Suppressor macrophage (primary cell): ENCODE measurements at places on chromosomes 1 and 21.

- DNase-seq = no peak
Measured at GRCh38 chr1:205441716-205442050, 14.2 kb downstream of the BLACAT1 start.

DNA sequence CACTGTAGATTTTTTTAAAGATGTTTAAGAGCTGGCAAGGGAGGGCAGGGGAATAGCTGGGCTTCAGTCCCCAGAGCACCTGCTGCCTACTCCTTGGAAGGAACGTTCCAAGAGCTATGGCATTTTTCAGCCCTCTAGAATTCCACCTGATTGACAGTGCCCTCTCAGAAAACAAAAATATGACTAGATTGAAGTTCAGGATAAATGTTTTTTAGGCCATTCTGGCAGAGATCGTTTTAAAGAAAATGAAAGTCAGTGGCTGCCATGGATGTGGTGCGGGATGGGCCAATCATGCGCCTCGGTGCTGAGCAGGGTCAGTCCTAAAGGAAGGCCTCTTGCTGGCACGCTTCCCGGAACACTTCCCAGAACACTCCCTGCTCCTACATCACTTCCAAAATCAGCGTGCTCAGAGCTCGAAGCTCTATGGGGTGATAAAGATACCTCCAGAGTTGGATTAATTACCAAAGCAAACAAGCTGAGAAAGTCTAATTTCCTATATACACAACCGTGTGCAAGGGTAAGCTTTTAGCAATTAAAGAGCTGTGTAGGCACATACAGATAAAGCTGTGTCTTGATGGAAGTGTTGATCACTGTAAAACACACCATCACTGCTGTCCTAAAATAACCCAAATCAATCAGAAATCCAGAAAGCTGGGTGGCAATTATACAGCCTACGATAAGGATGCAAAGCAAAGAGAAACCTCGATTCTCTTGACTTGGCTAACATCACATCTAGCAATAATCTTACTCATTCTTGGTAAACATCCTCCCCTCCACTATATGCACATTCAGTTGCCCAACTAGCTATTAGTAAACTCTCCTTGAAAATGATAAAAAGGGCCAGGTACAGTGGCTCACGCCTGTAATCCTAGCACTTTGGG is 34.6 kb downstream of the TGFBR3 start:
- DNase-seq = no peak

- DNase-seq = peak; percentile 74
Measured at GRCh38 chr1:84159533-84160240, 15.6 kb downstream of the PRKACB start.

- no peak for DNase-seq
Measured at GRCh38 chr1:118984722-118985639, 3.2 kb downstream of the TBX15 start.

- DNase-seq = no peak
Measured at GRCh38 chr1:214352838-214353237, 71.9 kb downstream of the SMYD2 start.

- no peak for DNase-seq
Measured at GRCh38 chr1:108609483-108610049, 49.7 kb downstream of the EEIG2 start.

DNA sequence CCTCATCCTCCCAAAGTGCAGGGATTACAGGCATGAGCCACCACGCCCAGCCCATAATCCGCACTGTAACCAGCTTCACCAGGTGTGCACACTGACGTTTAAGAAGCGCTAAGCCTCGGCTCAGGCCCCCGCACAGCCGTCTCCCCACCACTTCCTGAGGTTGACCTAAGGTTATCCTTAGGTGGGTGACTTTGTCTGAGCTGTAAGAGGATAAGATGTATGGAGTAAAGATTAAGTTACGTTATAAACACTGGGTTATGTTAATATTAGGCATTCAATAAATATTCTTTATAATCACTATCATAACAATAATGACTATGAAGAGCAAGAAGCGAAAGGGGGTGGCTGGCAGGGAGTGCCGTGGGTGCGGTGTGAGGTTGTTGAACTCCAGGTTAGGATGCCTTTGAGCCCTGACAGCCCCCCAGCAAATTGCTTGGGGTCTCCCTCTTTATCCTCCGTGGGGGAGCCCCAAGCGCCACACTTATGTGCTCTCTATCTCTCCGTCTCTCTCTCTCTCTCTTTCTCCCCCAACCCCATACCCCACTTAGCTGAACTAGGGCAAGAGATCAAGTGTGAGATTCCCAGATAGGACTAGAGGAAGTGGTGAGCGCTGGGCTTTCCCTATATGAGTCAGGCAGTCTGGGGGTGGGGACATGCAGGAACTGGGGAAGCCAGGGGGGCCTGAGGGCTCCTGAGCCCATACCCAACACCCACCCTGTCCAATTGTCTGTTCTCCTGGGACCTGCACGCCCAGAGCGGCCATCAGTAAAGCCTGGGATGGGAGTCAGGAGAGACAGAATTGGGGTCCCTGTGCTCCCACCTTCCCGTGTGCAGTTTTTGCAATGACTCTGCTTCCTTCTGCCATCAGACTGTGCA is 7.6 kb downstream of the EFHD2 start:
- DNase-seq = peak; percentile 77

DNA sequence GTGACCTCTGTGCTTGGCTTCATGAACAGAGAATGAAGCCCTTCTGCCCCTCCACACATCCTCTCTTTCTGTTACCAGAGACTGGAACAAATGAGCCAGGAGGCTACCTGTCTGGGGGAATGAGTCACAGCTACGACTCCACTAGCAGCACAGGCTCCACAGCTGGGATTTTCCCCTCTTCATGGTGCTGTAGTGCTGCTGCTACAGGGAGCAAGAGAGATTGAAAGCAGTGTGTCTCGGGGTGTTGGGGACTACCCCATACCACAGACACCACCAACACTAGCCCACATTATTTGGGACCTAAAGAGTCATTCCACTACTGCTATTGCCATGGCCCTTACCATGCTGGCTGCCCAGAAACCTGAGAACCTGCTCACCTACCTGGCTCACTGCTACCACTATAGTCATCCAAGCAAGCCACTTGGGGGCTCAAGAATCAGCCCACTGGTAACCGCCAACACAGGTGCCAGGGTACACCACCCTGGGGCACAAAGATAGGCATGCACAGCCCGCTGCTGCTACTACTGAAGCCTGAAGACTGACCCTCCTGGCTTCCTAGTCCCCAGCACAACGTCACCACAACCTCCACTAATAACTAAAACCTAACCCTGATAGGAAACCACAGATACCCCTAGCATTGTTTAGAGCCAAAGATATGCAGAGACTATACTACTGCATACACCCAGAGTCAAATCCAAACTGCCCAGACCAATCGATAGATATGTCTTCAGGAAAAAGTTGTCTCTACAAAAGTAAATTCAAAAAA is 17.7 kb downstream of the CD1E start:
- no peak for DNase-seq

- DNase-seq = no peak
Measured at GRCh38 chr1:225973158-225973557, 26.0 kb downstream of the SDE2 start.

DNA sequence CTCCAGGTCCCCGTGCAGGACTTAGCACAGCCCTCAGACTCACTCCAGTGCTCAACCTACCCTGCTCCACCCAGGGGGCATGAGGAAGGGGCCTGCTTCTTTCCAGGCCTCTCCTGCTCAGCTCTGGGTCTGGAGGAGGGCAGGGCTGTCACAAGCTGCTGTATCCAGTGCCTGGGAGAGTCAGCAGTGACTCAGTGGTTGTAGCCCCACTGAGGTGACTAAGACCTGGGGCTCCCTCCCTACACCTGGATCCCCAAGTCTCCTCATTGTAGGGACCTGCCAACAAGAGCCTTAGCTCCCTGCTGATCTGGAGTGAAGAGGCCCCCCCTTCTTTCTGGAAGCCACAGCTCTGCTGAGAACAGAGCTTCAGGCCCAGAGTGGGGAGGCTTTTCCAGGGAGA is 36.1 kb upstream of the FAM131C start:
- no peak for DNase-seq

- DNase-seq = peak; percentile 20
Measured at GRCh38 chr1:26848941-26849774, 13.8 kb upstream of the SFN start.

DNA sequence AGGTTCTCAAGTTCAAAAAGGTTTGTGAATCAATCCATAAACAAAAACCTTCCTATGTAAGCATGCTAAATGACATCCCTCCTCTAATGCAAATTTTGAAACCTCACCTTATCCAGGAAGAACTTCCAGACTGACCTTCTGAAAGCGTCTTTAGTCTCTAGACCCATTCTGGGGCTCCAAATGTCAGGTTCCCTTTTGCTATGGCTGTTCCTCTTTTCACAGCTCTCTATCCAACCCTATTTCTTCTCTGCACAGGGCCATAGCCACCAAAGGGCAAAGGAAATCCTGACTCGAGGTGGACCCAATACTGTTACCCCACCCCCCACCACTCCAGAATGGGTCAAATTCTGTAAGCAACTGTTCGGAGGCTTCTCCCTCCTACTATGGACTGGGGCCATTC is 3.4 kb downstream of the ATP1A4 start:
- peak; percentile 78 for DNase-seq

- DNase-seq = no peak
Measured at GRCh38 chr1:226661965-226662364, 77.1 kb downstream of the ITPKB start.

- no peak for DNase-seq
Measured at GRCh38 chr1:55317673-55318072, 102.5 kb upstream of the USP24 start.

GRCh38 chr1:116144151-116144550 is 33.0 kb downstream of the MAB21L3 start:
- DNase-seq = no peak

- no peak for DNase-seq
Measured at GRCh38 chr21:34603710-34604057, 11.2 kb downstream of the RCAN1 start.

- peak; percentile 89 for DNase-seq
Measured at GRCh38 chr1:23562137-23562876, 3.0 kb upstream of the ID3 start.

DNA sequence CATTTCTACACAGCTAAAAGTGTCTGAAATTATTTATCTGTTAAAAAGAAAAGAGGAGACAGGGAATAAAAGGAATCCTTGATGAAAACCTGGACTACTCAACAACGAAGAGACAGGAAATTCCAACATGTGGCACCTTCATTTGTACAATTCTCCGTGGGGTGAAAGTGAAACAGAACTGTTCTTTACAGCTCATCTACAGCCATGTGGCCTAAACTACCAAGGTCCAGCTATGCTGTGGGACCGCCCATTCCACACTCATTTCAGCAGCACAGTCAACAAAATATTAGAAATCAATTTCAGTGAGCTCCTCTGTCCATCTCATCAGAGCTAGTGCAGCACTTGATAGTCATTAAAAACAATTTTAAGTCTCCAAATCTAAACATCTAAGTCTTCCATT is 44.0 kb downstream of the UBR4 start:
- DNase-seq = no peak

GRCh38 chr1:221162939-221163338 is 283.7 kb downstream of the HLX start:
- no peak for DNase-seq

DNA sequence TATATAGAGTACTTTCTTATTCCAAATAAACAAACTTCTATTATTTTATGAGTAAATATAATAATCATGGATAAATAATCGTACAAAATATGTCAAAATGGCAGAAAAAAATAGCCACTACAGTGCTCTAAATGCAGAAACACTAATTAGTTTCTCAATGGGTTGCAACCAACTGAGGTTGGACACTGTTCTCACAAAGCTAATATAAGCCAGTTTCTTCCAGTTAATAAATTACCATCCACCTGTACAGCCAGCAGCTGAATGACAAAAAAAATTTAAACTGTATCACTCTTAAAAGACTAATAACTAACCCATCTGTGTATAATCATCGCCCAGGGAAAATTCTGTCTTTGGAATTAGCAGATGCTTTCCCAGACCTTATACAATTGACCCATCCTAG is 36.9 kb downstream of the GDAP2 start:
- no peak for DNase-seq
